ENCODE measurements at places on chromosomes 4 and X.

DNA sequence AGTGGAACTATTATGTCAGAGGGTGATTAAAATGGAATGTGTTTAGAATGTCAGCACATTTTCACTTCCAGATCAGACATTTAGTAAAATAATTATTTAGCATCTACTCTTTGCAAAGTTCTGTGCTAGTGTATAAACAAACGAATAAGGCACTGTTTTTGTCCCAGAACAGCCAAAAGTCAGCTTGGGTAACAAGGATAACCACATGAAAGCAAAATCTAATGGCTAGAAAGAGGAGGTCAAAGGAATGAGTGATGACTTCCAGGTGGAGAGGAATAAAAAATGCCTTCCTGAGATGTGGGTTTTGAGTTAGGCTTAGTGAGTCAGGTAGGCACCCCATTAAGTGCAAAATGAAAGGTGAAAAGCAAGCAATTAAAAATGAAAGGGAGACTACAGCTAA lies 112.6 kb downstream of the ATP10D start:
- no peak for DNase-seq

- no peak for DNase-seq
Measured at GRCh38 chr4:27326991-27327390, 466.4 kb downstream of the STIM2 start.

GRCh38 chrX:16335181-16335580 lies 167.9 kb downstream of the MAGEB17 start:
- no peak for DNase-seq

DNA sequence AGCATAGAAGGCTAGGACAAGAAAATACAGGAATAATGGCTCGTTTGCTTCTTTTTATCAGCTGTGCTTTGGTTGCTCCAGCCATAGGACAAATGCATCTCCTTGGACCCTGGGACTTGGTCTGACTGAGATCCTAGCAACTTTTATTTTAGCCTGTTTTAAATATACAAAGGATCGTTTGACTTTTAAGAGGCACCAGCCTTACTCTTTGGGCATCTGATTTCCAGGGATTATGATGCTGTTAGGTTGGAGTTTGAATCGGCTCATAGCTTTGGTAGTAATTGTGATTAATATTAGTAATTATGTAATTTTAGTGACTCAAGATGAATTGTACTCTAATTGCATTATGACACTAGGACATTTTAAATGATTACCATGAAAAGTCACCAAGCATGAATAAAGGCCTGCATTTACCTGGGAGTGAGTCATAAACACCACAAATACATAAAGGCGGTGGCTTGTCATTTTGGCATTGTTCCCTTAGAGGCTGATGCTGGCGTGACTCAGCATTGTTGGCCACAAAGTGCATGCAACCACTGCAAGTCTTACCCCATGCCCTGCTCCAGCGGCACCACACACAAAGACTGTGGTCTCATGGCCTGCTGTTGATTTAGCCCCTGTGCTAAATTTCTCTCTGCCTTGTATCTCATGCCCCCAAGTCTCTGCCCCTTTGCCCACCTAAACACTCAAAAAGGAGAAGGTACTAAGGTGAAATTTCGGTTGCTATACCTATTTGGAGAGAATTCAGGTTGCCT lies 12.4 kb downstream of the GPAT3 start:
- DNase-seq: no peak

DNA sequence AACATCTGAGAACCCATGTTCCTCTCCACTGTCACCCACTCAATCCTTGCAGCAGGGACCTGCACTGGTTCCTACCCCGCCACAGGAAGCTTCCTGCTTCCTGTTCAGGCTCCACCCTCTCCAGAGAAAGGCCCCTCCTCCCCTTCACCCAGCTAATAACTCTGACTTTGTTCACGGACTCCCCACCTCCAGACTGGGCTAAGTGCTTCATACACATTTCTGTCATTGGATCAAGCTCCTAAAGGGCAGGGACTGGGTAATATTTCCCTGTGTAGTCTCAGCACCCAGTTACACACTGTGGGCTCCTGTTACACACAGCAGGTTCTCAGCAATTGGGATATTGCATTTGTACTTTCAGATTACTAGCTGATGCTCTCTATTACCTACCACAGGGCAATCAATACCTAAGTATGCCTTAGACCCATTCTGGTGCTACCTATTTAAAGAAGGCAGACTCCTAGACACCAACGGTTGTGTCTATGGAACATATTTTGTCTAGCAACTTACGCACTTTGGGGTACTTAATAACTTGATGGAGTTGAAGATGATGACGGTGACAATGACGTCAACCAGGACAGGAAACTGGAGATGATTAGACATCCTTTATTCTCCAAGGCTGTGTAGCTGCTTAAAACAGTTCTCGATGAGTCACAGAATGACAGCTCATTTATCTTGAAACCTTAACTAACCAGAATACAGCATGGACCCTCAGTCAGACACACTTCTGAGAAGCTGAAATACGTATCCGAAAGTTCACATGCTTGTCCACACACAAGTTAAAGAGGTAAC lies 58.1 kb downstream of the MAML3 start:
- DNase-seq: no peak

DNA sequence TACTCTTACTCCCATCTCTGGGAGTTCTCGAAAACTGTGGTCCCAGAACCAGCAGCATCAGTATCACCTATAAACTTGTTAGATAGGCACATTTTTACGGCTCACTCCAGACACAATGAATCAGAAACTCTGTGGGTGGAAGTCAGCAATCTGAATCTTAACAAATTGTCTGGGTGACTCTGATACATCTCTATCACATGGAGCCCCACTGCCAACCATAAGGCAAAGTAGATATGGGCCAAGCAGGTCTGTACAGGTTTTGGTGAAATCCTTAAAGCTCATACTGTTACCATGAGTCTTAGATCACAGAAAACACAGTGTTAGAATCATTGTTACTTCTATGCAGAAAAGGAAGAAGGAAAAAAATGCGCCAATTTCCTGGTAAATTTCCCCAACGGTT lies 122.5 kb upstream of the HCCS start:
- DNase-seq: no peak
